Stimulated activated CD8-positive, alpha-beta memory T cell treated with anti-CD3 and anti-CD28 coated beads, Interleukin-2, amount 100 ng/mL, for 1 hour (primary cell): ENCODE measurements at places on chromosomes 5 and 9.

DNA sequence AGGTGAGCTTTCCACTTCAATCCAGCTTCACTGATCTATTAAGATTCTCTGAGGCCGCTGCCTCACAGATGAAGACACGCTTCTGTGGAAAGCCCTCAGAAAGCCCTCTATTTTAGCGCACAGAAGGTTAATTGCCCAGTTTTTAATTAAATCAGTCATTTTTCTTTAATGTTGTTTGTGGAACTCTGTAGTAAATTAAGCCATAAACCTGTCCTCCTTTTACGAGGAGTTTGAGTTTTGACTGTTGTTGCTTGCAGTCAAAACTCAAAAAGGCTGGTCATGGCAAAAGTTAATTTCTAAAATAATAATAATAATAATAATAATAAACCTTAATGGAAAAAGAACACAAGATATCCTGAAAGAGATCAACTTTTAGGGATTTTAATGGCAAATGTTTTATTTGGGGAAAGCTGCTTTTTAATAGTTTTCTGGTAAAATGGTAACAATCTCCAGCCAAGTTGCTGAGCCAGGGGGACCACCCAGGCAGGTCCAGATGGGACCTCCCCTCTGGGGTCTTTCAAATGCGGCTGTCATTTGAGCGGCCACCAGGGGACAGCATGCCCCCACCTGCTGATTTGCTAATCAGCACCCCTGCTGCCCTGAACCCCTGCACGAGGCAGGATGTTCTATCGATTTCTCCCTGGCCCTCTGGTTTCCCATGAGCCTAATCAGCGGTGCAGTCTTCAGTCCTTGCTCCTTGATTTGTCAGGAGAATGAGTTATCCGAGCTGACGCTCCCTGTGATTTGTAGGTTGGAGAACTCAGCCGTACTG lies 247.2 kb downstream of the FSTL4 start:
- no peak for DNase-seq

- no peak for DNase-seq
These were observed 2.6 kb downstream of the CLTB start for GRCh38 chr5:176413709-176414191.

DNA sequence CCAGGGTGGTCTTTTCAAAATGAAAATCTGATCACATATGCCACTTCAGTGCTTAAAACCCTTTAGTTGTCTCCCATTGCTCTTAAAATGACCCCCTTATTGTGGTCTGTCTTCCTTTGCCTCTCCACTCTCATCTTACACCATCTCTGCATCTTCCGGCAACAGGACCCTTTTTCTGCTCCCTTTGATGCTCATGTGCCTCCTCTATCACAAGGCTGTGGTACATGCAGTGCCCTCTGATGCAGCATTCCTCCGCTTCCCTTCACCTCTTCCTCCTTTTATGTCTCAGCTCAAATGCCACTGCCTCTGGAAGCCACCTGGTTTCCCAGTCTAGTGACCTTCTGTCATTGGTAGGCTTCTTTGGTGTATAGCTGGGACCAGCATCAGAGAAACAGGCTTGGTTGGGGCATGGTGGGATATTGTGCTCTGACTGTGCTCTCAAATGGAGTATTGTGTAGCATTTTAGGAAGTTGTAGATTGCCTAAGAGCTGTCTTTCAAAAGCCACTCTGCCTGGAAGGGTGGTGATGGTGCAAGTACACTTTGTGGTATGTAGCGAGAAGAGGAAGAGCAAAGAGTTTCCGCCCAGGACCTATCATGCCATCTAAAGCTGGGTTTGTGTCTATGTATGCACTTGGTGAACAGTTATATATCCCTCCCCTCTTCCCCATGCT lies 28.1 kb downstream of the ARHGAP26 start:
- DNase-seq, result no peak

GRCh38 chr5:123700624-123701287 lies 188.8 kb downstream of the CSNK1G3 start:
- DNase-seq, result no peak

DNA sequence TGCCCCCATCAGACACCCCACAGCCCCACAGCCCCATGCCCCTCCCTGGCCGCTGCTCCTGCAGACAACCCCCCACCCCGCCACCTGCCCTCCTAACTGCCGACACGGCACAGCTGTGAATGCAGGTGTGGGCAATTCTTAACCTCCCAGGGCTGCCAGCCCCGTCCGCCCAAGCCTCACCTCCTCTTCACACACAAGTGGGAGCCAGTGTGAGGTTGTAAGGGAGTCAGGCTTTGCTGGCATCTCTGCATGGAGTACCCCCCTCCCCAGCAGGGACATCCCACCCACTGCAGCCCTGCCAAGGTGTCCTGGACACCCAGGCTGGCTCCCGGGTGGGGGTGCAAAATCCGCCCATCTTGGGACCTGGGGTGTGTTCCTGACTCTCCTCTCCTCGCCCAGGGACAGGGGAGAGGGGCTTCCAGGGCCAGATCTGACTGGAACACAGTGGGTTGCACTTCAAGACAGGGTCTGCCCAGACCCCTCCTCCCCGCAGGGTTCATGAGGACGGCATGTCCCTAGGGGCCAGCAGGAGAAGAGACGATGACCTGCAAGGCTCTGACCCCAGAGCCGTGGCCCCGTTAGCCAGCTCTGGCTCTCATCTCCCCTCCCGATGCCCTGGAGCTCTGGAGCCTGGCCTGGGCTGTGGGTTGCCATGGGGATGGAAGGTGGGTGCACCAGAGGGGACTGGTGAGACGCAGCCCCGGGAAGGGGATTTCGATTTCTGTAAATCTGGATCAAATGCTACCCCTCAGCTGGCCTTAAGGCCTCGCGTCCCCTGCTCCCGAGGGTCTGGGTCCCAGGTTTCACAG lies 34.4 kb downstream of the SARDH start:
- no peak for DNase-seq

DNA sequence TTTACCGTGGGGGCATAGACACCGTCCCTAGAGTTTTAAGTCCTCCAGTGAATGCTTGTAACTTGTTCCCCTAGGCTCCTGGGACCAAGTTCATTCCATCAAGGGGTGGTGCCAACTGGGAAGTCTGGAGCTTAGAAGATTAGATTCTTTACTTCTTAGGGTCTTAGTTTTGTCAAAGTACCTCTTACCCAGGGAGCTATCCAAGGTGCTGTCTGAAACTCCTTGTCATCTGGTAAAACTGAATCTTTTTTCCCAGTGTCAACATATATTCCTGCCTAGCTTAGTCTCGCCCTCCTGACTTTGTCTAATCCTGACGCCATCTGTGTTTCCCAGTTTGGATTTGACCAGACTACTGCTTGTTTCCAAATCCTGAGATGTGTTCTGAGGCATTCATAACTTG lies 41.6 kb downstream of the MAMDC2 start:
- DNase-seq, result no peak

GRCh38 chr5:3394891-3395599 lies 200.6 kb upstream of the IRX1 start:
- no peak for DNase-seq

DNA sequence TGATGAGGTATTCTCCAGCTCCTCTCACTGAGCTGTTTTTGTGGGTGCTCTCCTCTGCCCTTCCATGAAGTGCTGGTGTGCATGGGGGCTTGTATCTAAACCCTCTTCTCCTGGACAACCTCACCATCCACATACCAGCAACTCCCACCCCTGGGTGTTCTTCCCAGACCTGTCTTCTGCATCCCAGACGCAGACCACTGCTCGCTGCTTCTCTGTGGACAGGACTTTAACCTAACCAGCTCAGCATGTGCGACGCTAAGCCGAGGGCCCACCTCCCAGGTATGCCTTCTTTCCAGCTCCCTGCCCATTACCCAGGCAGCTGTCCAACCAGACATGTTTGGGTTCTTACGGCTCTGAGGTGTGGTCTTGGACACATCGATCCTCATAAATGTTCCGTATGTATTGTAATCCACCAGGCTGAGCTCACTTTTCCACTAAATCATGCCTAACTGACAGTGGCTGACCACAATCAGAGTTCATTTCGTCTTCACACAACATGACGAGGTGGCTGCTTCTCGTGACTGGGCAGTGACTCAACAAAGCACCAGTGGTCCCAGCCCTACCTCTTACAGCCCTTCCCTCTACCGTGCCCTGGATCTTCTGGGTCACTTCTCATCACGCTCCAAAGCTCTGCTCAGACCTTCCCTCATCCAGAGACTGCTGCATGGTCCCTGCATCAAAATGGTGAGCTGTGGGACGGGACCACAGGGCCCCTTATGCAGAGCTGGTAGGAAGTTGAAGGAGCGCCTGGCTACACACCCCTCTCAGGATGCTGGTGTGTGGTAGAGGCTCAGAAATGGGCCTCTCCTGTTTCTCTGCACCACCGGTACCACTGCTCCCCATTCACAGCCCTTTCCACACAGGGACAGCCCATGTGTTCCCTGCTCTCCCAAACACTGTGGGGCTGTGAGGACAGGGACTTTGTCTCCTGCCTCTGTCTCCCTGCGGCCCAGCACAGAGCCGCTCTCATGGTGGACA lies 9.6 kb upstream of the PTGES2 start:
- no peak for DNase-seq

- no peak for DNase-seq
These were observed 11.0 kb upstream of the ERMP1 start for GRCh38 chr9:5843794-5844471.

- no peak for DNase-seq
These were observed 43.7 kb upstream of the SHOC1 start for GRCh38 chr9:111838439-111838838.

DNA sequence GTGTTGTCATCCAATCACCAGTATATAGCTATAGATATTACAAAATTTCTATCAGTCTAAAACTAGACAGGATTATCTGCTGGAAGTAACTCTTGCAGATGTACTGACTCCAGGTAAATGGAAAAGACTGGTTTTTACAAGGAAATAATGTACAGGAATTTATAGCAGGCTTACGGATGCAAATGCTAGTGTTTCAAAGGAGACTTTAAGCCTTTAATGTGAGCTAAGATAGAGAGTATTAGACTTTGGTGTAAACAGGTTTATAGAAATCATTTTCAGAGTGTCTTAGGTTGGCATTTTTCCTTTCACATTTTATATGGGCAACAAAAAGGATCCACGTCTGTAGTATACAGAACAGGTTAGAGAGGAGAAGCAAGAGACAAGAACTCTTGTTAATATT lies 16.1 kb downstream of the ZNF608 start:
- DNase-seq, result no peak

DNA sequence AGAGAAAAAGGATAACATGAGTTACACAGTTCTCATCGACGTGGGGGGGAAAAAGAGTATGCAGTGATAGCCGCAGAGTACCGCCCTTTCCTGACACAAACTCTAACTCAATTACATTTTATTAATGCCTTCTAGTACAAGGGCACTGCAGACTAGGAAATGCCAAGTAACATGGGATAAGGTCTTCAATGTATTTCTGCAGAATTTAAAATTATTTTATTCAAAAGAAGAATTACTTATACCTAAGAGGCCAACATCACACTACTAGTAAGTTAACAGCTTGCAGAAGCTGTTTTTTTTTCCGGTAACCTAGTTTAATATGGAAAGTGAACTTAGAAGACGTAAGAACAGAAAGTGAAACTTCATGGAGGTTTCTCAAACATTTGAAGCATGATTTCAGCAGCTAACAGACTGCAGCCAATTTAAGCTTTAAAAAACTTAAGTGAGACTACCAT lies 3.9 kb downstream of the SETX start:
- no peak for DNase-seq

DNA sequence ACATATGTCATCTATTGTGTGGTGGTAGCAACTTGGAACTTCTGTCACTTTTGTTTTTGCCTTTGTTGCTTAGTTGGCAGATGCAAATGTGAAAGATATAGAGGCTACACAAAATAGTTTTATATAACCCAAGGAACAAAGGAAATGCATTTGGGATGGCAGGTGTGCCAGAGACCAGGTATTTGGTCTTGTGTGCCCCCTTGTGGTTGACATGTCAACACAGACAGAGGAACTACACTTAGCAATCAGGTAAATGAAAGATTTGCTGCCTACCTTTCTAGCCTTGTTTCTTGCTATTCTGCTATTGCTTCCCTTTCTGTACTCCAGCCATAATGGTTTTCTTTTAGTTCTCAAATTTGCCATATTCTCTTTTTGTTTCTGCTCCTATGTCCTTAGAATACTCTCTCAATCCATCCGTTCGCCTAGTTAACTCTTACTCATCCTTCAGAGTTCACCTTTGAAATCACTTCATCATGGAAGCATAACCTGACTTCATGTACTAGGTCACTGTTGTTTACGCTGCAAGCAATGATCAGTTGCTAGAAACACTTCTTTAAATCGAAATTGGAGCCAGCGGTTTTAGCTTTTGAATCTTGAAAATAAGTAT lies 119.5 kb downstream of the TRPM3 start:
- no peak for DNase-seq

GRCh38 chr9:115286411-115286810 lies 168.5 kb upstream of the TNC start:
- DNase-seq, result no peak

GRCh38 chr5:3911773-3912172 lies 316.1 kb downstream of the IRX1 start:
- DNase-seq, result no peak

- DNase-seq, result no peak
These were observed 109.4 kb downstream of the ANKRD55 start for GRCh38 chr5:56123531-56124243.

GRCh38 chr5:174097486-174098185 lies 52.1 kb downstream of the NSG2 start:
- no peak for DNase-seq

DNA sequence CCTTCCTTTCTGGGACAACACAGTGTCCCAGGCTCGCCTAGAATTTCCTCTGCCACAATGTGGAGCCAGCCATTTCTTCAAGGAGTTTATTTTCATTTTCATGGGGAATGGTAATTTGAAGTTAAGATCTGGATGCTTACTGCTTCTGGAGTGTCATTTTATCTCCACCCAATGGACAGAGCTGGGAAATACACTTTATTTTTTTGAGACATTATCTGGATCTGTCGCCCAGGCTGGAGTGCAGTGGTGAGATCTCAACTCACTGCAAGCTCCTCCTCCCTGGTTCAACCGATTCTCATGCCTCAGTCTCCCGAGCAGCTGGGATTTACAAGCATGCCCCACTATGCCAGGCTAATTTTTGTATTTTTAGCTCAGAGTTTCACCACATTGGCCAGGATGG lies 12.7 kb upstream of the THG1L start:
- DNase-seq, result no peak
